ENCODE measurements at places on chromosomes 11 and 22.
A peak's percentile ranks its signal among the peaks of the same experiment; 100 is the strongest.

DNA sequence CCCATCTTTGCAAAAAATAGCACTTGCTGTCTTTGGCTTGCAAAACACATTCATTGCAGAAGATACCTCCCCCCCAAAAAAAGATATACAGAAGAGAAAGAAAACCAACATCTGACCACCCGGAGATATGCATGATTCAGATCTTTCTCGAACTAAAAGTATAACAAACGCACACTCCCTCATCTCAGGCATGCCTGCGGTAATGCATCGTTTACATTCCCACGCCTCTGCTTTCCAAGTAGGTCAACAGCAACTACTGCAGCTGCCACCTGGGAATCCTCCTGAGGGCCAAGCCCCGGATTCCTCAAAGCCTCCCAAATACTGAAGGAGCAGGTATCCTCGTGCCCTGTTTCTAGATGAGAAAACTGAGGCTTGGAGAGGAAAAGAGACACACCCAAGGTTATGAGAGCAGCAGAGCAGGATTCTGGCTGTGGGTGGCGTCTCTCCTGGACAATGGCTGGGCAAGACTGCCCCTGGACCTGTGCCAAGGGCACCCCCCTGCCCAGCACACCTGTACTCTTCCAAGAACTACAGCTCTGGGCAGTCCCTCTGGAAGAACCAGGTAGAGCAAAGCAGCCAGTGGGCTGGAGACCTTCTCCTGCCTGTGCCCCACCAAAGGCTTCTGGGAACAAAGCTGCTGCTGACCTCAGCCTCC is 38.1 kb downstream of the NUP50 start:
- DNase-seq = no peak

- DNase-seq = no peak
Observed at GRCh38 chr11:79007771-79008402, 432.9 kb downstream of the TENM4 start.

DNA sequence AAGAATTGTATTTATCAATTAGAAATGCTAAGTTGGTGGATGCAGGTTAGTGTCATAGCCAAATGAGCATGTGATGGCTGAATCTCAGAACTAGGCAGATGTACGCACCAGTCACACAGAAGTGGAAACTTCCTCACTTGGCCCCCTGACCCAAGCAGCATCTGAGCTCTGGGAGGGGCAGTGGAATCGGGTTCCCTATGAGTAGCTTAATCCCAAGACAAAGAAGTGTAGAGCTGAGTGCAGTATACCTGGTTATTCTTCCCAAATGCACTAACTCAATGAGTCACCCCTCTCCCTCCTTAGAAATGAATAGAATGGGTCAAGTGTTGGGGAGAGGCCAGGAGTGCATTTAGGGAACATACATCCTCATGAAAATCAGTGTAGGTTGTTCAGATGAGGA is 224.6 kb downstream of the FAT3 start:
- no peak for DNase-seq

DNA sequence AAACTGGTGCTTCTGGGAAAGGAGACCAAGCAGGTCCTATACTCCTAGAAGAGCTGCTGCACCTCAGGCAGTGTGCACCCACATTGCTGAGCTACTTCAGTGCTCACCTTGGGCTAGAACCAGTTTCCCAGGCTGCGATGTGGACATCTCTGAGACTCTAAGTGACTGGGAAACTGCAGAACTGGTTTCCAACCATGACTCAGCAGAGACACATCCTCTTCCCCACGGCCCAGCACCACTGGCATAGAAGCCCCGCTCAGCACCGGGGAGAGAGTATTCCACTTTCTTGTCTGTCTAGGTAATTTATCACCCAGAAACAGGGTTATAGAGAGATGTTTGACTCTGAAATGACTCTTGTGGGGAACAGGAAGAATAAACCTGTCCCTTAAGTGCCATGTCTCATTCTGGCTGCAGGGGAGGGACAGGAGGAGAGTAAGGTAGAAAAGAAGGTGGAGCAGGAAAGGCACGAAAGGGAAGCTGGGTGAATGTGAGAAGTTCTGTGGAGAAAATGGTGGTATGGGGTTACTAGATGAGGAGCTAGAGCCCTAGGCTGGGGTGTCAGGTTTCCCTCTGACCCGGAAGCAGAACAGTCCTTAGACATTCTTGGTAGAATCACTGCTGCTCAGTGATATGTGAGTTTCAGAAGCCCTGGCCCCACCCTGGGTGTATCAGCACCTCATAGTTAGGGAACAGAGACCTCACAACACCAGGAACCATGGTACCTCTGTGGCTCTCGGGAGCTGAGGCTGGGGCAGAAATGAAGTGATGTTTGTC is 340.4 kb upstream of the NCAM1 start:
- no peak for DNase-seq

GRCh38 chr11:64185175-64185692 is 737 bp upstream of the STIP1 start:
- peak; percentile 90 for DNase-seq

GRCh38 chr11:61771195-61771894 is 18.9 kb downstream of the MYRF start:
- no peak for DNase-seq

DNA sequence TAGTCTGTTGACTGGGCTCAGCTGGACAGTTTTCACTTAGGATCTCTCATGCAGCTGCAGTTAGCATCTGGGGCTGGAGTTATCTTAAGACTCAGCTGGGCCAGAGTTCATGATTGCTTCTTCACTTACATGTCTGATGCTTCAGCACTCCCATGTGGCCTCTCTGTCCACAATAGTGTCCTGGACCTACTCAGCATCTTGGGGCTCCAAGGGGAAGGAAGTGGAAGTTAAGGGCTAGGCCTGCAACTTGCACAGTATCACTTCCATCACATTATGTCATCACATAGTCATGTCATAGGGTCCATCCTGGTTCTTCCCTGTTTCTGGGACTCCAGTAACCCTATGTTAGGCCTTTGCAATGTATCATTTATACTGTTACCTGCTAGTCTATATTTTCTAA is 115.9 kb downstream of the C11orf65 start:
- DNase-seq = no peak

DNA sequence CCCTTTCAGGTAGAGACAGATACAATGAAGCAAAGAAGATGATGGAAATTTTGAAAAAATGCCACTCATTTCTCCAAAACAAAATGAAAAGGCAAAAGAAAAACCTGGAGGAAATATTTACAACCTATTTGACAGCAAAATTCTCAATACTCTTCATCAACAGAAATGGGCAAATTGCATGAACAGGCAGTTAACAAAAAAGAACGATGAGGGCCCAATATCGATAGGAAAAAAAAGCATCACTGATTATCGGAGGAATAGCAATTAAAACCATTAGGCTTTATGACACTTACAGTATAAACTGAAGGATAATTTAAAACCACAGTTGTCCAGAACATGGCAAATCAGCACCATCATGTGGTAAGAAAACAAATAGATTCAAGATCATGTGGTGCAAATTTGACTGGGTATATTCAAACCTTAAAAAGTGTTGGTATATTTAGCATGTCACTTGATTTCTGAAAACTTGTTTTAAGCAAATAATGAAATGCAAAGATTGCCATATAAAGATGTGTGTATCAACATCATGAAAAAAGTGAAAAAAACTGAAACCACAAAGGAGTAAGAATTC is 222.9 kb downstream of the BRD1 start:
- DNase-seq = no peak

DNA sequence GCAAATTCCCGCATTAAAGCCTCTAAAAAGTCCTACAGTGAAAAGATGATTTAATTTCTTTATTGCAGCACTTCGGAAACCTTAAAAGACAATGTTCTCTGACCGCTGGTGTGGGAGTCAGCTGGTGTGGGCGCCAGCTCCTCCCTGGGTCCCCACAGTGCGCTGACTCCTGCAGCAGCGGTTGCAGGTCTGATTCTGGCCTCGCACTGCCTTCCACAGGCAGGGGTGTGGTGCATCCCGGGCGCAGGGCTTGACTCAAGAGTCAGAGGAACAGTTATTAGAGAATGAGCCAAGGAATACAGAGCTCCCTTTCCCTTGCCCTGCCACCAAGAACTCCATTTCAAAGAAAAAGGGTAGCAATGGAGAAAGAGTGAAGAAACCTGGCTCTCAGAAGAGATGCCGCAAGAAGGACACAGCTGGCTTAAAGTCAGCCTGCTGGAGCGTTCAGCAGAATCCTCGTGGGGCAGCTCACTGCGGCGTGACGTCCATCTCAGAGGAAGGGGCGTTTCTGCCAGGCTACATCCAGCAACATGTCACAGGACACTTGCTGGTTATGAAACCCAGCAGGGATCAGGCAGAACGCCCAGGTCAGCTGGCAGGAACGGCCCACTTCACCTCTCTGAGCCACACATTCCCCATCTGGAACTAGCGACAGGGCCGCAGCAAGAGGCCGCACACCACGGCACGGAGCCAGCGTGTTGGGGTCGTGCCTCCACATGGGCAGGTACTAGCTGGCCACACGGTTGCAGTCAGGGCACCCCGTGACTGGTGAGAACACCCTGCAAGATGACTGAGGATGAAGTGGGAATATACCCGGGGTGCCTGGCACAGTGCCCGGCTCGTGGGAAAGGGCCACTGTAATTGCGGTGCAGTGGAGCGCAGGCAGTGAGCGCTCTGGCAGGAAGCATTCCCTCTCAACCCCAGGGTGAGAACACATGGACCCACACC is 18.1 kb upstream of the EFCAB6 start:
- DNase-seq = no peak

GRCh38 chr11:126363706-126364248 is 8.3 kb downstream of the ST3GAL4 start:
- no peak for DNase-seq

DNA sequence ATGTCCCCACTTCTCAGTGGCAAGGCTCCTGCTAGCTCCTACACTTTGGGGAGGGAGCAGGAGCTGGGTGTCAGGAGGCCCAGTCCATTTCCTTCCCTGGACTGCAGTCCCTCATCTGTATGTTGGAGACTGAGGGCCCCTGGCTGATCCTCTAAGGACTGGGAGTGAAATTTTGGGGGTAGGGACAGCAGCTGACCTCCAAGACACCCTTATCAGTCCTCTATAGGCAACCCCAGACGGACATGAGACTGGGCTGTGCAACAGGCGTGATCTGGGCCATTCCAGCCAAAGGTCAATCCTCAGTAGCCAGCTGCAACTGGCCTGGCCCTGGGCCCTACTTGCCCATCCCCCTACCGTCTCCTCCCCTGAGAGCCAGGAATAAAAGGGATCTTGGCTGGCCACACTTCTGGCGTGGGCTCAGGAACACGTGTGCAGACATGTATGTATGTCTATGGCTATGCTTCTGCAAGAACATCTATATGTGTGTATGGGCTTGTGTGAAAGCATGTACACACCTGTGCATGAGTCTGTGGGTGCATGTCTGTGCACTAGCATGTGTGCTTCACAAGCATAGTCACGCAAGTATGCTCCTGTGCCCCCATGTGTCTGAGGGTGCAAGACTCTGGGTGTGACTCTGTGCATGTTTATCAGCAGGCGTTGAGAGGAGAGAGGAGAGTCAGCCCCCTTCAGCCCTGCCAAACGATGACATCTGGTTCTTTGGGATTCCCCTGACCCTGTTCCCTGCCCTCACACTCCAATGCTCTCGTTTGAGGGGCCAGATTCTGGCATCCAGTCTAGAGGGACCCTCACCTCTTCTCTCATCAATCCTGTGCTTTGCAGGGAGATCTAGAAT is 24.6 kb upstream of the DGAT2 start:
- no peak for DNase-seq

Data from dermis microvascular lymphatic vessel endothelial cell (primary cell).